ENCODE measurements at places on chromosomes 7 and 10.

DNA sequence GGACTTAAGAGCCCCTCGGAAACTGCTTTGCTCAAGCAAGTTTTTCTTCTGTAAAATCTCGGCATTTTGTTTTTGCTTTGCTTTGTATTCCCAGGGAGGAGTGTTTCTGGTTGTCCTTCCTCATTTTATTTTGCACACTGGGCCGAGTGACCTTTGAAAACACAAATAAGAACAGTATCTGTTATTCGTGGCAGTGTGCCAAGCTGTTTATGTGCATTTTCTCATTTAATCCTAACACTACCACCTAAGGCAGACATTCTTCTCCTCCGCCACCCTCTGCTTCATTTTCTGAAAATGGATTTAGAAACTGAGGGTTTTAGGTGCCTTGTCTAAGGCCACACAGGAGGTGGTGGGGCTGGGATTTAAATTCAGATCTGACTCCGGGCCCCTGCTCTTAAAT lies 218.5 kb downstream of the TCF7L2 start:
- DNase-seq: no peak

GRCh38 chr7:132394283-132395198 lies 181.7 kb downstream of the PLXNA4 start:
- DNase-seq: no peak

DNA sequence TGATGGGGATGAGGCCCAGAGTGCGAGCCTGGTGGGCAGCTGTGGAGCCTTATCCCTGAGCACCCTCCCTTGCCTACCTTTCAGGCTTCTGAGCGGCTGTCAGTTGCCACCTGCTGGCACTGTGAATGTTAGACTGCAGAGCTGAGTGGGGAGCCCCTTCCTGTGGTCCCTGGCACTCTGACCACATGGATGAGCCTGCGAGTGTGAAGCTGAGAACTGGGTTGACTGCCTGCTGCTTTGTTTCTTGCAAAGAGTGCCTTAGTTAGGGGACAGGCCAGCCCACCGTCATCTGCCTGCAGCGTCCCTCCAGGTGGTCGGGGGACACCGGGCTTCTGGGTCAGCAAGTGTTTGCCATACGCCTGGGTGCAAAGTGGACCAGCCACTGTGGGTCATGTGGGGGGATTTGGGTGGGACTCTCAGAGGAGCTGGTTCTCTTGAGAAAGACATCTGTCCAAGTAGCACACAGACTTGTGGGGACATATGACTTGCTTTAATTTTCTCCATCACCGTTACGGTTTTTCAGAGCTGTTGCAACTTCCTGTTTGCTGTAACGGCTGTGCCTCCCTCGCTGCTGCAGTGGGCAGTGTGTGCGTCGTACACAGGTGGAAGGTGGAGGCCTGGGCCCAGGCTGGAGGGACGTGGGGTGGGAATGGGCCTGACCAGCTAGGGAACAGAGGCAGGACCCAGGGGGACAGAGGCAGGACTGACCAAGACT lies 13.7 kb downstream of the INPP5A start:
- no peak for DNase-seq

DNA sequence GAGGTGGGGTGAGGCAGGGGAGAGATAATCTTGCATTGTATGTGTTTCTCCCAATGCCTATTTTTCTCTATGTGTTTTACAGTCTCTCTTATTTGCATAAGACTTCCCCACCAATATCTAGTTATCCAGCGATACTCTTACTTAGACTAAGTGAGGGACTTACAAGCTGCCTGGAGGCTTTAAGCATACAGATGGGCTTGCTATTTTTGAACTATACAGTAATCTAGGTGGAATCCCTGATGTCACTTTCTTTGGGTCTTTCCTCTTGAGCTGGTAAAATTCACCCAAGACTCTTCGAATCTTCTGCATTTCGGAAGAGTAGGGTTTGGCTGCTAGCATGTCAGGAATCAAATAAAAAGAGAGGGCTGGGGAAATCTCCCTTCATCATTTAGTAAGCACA lies 76.6 kb downstream of the NDUFB2 start:
- DNase-seq: no peak

- DNase-seq: peak; percentile 2
Measured at GRCh38 chr10:102009801-102010425, 46.1 kb downstream of the ARMH3 start.

DNA sequence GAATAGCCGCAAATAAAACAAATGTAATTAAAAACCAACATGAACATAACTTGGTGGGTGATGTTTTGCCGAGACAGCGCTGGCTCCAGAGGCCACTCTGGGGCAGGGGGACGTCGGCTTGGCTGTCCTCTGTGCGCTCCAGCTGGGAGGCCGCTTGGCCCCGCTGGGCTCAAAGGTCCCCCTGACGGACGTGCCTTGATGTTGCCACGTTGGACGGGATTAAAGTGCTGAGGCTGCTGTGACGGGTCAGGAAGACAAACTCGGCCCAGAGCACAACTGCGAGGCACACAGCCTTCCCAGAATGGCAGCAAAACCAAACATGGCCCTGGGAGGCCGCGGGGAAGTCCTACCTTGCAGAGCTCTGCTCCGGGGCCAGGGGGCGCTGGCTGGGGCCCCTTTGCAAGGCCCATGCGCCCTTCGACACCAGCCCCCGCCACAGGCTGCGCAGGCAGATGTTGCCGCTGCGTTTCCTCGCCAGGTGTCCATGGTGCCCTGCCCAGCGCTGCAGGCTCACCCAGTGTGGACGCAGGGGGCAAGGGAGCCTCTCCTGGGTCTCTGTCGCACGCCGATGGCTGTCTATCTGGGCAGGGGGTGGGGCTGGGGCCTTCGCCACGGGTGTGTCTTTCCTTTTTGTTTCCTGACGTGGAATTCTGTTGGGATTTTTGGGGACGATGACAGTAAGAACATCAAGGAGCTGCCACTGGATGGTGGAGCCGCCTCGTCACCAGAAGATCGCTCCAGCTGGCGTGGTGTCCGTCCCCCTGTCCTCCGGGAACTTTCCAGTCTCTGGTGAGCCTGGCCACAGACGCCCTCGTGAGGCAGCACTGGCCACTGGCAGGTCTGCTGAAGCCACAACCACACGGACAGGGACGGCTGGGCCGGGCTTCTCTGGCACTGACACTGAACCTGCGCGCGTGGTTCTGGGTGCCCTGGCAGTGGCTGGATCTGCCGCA lies 99.6 kb upstream of the DIP2C start:
- peak; percentile 89 for DNase-seq

- no peak for DNase-seq
Measured at GRCh38 chr10:34998940-34999339, 91.2 kb downstream of the CUL2 start.

DNA sequence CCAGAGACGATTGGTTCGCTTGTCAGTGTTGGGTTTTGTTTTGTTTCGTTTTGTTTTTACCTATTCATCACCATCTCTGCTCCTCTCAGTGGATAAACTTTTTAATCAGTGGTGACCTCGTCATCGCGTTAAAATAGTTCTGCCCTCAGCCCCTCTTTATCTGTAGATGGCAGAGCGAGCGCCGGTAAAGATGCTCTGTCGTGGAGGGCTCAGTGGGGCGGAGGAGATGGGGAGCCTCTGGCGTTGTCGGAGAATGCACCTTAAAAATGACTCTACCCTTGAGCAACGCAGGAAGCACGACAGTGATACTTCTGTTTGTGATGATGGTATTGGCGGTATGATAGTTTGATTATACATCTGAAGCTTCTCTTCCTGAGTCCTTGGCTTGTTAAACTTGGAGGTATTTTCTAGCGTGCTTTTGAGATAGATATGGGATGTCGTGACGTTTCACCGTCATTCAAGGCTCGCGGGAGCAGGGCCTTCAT lies 554 bp downstream of the CSGALNACT2 start:
- no peak for DNase-seq

DNA sequence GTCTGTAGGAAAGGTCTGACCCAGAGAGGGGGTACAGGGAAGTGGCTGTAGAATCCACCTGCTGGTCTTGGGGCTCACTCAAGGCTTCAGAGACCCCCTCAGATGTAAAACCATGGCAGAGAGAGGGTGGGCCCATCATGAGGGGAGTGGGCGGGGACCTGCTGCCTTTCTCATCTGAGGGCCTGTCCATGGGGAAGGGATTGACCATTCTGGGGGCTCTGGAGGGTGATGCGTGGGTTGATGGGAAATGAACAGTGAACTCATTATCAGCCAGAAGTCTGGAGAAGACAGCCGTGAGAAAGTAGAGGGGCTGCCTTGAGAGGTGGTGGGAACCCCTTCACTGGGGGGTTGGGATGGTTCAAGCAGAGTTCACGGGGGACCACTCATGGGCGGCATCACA lies 66.8 kb downstream of the MINDY4 start:
- no peak for DNase-seq

DNA sequence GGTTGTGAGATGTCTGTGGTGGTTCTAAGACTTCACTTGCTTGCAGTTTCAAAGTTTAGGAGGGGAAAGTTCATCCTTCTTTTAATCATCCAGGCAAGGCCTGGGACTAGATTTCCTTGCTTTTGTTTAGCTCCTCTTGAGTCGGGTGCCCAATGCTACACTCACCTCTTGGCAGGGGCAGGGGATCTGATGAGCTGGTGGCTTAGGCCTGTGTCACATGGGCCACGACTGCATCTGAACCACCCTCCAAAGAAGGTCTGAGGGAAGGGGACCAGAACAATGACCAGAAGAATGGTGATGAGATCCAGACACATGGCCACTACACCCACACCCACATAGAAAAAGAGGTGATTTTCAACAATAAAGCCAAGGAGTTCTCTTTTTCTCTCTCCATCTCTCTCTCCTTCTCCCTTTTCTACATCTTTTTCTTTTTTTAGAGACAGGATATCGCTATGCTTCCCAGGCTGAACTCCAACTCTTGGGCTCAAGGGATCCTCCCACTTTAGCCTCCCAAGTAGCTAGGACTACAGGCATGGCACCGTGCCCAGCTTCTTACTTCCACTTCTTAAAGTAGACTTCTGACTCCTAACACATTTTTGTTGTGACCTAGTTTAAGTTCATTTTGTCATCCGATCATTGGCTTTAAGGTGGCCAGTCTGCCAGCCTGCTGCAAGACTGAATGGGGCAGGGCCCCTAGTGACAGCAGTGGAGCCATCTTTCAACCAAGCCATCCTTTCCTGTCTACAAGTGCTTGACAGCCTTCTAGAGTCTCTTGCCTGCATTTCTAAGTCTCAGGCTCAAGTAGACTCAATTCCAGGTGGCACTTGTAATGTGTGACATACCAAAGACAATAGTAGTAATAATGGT lies 350.9 kb downstream of the RNLS start:
- no peak for DNase-seq

DNA sequence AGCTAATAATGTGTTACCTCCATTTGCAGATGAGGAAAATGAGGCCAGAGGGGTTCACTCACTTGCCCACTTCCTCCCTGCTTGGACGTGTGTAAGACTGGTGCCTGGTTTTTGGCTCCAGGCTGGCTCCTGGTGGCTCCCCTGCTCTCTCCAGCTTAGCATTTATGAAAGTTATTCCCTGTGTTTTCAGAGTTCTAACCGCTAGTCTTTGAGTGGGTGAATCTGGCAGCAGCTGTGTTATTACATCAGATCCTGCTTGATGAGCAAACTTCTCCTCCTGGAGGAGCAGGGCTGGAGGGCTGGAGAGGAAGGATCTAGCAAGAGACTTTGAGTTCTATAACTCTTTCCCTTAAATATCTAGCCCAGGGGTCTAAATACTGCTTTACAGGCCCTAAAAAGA lies 80.9 kb upstream of the AGBL3 start:
- DNase-seq: no peak

DNA sequence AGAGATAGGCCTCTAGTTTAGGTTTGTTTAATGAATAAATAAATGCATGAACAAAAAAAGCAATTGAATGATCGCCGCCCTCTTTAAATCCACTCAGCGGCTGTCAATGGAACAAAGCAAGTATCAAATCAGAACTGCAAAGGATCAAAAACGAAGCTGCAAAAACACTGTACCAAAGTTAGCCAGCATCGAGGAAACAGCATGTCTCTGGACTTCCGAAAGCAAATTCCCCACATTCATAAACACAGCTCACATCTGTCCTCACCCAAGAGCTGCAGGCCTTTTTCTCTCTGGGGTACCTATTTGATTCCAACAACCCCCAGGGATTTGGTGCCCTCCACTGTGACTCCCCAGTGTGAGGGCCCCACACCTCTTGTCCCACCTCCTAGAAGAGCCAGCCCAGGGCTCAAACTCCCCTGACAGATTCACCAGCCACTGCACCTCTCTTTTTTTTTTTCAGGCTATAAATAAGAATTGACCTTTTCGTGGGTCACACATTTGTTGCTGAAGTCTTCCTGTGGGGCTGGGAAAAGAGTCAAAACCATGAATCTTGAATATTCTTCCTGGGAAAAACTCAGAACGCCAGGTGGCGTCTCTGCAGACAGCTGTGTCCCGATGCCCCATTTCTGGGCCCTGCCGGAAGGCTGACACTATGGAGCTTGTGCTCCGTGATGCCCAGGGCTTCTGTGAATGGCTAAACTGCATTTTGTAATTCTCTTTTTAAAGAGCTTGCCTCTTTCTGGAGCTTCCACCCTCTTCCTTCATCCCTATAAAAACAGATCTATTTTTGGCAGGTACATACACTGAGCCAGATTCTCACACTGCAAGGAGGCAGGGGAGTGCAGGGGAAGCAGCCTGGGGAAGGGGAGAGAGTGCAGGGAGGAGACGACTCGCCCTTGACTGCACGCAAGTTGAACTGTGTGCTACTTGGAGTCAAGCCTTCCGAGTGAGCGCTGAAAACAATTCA lies 51.7 kb downstream of the HSPA12A start:
- DNase-seq: peak; percentile 23

DNA sequence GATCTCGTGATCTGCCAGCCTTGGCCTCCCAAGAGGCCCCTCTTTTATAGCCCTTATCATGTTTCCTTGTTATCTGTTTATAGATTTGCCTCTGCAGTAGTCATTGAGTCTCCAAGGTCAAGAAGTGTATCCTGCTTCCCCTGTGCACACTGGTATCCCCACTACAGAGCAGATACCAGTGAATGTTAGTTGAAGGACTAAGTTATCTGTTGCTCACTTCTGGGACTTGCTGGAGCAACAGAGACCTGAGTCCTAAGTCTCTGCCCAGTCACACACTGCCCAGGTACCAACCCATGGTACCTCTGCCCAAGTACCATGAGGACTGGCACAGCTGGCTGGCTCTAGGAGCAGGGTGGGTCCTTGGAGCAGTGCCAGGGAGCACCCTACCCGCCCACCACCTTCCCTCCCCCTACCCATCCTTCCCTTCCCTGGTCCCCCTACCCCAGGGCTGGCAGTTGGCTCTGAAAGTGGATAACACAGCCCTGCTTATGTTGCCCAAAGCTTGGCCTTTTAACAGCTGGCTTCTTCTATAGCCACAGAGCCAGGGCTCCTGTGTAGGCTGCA lies 26.5 kb upstream of the PDCD4 start:
- no peak for DNase-seq

DNA sequence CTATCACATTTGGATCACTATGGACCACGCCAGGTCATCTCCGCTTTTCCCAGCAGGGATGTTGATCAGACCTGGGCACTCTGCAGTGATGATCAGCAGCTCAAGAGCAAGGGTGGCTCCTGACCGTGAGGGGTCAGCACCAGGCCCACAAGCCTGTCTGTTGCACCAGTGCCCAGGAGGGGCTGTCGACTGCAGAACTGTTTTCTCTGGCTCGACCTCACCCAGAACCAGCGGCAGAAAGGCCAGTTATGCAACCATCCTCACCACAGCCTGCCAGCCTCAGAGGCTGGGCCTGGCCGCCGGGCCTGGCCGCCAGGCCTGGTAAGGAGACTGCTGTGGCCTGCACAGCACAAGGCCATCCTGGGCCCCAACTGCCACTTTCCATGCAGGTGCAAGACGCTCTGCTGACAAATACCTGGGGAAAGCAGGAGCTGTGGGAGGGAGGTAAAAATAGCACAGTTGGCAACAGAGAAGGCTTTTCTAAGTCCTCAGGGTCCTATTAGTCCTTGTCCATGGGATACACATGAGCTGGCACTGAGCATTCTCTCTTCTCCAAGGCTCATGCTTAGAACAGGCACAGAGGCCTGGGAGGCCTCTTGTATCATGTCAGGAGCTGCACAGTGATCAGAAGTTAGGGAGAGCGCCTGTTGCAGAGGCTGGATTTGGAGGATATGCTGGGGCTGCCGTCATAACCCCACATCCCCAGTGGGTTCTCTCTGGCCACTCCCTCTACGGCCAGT lies 17.5 kb downstream of the KCNMA1 start:
- no peak for DNase-seq
